Gastroesophageal sphincter (tissue), 4 donors: ENCODE measurements at places on chromosomes 6 and 20. TPM values are rescaled to one million over a fixed set of nuclear protein-coding genes. Genes with fewer than 3 reads are reported as not detected.

ATP9A gene
- 51.6 TPM for total RNA-seq

- ATAC-seq, result no peak
Observed at GRCh38 chr20:4451487-4452081, 270.1 kb upstream of the PRND start.

GRCh38 chr20:6882561-6883291, 115.2 kb downstream of the BMP2 start:
- ATAC-seq, result no peak

DNA sequence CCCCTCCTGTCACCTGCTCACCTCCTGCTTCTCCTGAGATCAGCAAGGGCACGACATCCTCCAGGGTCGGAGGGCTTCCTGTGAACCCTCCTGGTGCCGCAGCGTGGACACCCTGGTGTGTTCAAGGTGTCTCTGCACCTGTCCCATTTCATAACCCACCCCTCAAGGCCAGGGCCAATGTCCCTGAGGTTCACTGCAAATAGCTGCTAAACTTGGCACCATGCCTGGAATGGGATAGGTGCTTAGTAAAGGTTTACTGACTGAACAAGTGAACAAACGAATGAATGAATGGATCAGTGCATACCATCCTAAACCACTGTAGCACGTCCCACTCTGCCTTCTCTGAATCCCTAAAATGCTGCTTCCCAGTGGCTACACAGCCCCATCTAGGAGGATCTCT, 35.0 kb downstream of the SIRPA start:
- ATAC-seq, result no peak
